Fibroblast of the aortic adventitia (primary cell): ENCODE measurements at places on chromosomes 3 and 15.

- DNase-seq = no peak
These were observed 26.4 kb downstream of the MFN1 start for GRCh38 chr3:179373938-179374337.

GRCh38 chr15:34304613-34305012 lies 33.0 kb downstream of the SLC12A6 start:
- peak; percentile 83 for DNase-seq

DNA sequence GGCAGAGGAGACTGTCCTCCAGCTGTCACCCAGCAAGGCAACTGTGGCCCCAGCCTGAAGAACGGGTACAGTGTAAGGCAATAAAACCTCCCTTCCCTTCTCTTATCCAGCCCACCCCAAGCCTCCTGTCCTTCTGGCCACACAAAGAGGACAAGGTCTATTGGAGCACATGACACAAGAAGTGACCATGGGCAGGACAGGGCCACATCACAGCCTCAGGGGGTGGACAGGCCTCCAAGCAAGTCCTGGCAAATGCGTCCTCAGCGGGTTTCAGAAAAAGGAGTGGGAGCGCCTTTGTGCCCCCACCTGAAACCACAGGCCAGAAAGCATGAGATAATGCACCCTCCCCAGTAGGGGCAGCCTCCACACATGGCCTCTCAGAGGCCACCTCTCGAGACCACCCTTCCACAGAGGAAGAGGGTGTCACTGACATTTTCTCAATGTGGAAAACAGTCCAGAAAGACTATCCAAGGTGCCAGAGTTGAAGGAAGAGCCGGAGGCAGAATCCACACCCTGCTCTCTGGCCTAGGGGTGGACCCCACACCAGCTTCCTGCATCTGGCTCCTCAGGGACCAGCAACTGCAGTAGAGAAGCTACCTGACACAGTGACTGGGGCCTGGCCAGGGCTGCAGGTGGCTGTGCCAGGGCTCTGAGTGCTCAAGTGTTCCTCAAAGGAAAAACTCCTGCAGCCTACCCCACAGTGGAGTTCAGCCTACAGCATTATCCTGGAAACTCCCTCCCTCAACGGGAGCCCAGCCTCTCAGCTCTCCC lies 43.9 kb downstream of the CCDC12 start:
- no peak for DNase-seq

DNA sequence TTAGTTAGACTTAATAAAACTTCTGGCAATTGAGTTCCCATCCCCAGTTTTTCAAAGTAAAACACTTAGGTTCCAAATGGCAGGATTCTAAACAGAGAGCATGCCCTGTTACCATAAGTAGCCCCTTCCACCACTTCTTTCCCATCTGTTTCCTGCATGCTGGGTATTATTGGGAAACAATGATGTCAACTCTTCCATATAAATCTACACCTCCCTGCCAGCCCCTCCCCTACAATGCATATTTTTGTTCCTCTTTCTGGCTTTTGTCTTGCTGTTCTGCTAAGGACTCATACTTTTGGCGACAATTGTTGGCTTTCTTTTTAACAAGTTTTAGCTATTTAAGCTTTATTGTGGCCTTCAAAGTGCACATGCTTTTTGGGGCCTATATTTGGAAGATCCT lies 11.1 kb downstream of the ARHGAP31 start:
- peak; percentile 77 for DNase-seq

DNA sequence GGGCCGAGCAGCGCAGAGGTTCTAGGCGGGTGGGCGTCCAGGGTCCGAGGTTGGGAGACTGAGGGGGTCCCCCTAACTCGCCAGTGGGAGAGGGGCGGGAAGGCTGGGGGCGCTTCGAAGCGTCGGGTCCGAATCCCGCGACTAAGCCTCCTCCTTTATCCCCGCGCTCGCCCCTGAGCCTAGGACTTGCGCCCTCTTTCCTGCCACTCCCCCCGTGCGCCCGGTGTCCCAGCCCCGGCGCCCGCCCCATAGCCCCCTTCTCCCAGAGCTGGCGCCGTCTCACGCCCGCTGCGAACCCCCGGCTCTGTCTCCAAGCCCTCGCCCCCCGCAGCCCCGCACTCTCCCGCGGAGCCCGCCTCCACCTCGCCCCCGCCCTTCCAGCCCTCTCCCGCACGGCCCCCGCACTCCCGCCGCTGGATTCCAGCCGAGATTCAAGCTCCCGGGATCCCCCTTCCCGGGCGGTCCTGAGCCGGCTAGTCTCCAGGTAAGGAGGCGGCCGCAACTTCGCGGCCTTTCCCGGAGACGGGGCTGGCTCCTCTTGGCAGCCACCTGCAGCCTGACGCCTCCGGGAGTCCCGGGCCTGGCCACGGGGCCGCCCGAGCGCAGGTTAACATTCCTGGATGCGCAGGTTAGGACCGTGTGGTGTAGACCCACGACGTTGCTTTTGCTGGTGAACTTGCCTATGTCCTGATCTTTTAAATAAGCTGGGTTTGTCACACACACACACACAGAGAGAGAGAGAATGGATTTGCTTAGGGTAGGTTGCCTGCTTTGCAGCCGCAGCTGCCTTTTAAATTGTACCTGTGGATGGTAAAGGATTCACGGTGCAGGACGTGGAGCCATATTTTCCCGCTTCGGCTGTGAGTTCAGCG lies 563 bp downstream of the PXYLP1 start:
- no peak for DNase-seq

DNA sequence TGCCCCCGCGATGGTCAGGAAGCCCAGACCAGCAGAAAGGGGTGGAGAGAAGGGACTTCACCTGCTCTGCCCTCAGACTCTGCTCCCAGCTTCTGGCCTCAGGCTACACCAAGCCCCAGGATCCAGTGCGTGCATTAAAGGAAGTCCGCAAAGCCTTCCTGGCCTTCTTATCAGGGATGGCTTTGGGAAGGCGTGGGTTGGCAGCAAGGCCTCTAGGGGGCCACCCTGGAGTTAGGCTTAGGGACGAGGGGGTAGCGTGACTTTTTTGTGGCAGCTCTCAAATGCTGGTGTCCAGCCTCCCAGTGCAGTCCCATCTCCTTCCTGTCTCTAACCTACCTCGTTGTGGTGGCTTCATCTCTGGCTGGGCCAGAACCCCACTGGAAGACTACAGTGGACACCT lies 18.9 kb upstream of the RPL29 start:
- DNase-seq = no peak

GRCh38 chr3:17151598-17152373 lies 267.0 kb downstream of the PLCL2 start:
- DNase-seq = no peak

- peak; percentile 77 for DNase-seq
These were observed 222.8 kb upstream of the UBE2E2 start for GRCh38 chr3:22980346-22980745.
